ENCODE measurements at places on chromosomes 12 and 14.

GRCh38 chr14:72709916-72710611 lies 183.8 kb downstream of the DPF3 start:
- no peak for DNase-seq

DNA sequence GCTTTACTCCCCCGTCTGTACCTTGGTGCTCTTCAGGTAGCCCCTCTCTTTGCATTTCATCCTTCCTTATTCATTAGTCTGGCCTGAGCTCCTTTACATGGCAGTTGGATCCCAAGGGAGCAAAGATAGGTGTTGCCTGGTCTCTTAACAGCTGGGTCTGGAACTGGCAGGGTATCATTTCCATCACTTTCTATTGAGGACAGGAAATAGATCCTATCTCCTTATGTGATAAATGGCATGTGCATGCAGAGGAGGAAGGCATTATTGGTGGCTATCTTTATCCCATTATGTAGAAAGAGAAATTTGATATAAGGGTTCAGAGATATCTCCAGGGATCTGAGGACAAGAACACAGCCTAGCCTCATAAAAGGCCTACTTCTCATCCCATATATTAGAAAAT lies 54.6 kb upstream of the OAS1 start:
- no peak for DNase-seq

- DNase-seq: no peak
Observed at GRCh38 chr14:96793547-96793946, 3.6 kb upstream of the VRK1 start.

DNA sequence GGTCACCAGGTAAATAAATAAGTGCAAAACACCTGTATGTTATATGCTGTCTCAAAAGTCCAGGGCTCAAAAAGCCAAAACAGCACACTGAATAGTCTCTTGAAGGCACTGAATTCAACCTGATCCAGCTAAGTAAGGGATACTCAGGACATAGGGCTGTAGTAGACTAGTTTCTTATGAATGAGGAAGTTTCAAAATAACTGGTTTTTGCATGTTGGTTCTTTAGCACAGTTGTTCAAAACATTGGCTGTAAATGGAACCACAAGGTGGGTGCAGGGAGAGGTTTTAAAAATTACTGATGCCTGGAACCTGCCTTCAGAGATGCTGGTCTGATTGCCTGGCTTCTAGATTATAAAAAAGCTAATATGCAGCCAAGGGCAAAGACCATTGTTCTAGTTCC lies 34.1 kb downstream of the NDUFA12 start:
- no peak for DNase-seq

DNA sequence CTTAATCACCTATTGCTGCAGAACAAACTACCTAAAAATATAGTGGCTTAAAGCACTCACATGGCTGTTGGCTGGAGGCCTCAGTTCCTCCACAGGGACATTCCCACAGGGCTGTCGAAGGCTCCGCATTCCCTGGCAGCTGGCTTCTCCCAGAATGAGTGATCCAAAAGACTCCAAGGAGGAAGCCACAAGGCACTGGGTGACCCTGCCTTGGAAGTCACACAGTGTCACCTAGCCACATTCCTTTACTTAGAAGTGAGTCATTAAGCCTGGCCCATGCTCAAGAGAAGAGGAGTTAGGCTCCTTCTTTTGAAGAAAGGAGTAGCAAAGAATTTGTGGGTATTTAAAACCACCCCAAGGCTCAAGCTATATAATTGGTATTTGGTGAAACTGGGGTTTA lies 63.9 kb upstream of the MAP1LC3B2 start:
- no peak for DNase-seq

DNA sequence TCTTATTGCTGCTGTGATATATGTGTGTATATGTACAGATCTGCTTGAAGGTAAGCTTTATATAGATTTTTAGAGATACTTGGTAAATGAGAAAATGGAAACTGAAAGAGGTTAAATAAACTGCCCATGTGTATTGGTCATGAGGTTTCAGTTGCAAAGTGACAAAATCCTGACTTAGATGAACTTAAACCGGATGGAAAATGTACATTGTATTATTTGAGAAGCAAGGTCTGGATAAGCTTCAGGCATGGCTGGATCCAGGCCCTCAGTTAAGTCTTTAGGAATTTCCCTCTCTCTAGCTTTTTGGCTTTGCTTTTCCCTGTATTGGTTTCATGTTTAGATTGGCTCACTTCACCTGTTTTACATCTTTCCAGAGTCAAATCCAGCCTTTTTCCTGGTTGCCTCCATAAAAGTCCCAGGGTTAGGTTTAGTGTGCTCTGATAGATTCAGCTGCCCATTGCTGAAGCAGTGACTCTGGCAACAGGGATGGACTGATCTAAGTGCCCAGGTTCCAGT lies 21.0 kb upstream of the MAP1LC3B2 start:
- DNase-seq: no peak

DNA sequence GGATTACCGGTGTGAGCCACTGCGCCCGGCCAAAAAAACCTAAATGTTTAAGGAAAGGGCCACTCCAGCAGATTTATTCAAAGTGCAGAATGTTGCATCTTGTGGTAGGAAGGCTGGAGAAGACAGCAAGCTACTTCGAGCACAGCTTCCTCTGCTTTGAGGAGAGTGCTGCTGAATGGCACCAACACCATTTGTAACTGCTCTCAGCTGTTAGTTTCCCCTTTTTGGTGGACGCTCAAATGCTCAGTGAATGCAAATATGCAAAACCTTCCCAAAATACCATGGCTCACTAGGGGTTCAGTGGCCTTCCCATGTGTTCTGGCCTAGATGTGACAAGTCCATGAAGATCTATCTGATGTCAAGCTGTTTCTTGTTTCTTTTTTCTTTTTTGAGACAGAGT lies 2.9 kb upstream of the TDRD9 start:
- DNase-seq: no peak

GRCh38 chr12:6647083-6647604 lies at the start of gene ACRBP:
Gene ACRBP, minus strand, starts transcription at chr12:6647432. Its CDS starts 66 bp downstream, at chr12:6647366.
- DNase-seq: no peak

GRCh38 chr12:50934371-50934851 lies 17.9 kb upstream of the HIGD1C start:
- no peak for DNase-seq

GRCh38 chr12:28015165-28015564 lies 42.6 kb upstream of the PTHLH start:
- no peak for DNase-seq

DNA sequence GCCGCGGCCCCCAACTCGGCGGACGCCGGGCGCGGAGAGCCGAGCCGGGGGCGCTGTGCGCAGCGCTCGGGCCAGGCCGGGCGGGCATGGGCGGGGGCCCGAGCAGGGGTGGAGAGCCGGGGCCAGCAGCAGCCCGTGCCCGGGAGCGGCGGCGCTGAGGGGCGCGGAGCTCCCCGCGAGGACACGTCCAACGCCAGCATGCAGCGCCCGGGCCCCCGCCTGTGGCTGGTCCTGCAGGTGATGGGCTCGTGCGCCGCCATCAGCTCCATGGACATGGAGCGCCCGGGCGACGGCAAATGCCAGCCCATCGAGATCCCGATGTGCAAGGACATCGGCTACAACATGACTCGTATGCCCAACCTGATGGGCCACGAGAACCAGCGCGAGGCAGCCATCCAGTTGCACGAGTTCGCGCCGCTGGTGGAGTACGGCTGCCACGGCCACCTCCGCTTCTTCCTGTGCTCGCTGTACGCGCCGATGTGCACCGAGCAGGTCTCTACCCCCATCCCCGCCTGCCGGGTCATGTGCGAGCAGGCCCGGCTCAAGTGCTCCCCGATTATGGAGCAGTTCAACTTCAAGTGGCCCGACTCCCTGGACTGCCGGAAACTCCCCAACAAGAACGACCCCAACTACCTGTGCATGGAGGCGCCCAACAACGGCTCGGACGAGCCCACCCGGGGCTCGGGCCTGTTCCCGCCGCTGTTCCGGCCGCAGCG lies 639 bp downstream of the FZD10 start:
- DNase-seq: no peak

DNA sequence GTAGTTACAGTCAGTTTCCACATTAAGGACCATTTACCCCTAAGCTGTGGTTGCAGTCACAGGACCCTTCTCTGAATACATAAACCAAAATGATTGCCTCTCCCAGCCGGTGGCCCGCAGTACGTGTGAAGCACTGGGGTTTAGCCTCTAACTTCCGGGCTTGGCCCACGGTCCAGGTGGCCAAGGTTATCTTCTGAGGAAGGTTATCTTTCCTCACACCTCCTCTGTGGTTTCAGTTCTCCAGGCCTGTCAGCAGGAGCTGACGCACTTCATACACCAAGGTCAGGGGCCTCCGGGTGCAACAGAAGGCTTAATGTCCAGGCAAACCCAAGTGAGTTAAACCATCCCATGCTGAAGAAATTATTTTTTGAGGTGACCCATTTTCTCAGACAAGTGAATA lies 291.0 kb upstream of the FKBP4 start:
- DNase-seq: no peak

DNA sequence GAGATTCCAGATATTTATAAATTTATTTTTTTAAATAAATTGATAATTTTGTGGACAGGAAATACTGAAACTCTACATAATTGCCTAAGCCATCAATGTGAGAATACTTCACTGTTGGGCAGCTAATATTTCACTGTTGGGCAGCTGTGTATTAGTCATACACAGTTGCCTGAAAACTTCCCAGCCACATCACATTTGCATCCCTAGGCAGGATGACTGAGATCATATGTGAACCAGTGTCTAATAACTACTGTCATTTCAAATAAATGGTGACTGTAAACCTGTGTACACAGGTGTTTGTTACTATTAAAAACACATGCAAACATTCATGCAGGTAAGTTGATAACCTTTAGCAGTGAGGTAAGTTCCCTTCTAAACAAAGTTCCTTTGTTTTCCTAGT lies 43.9 kb downstream of the TMTC3 start:
- no peak for DNase-seq

DNA sequence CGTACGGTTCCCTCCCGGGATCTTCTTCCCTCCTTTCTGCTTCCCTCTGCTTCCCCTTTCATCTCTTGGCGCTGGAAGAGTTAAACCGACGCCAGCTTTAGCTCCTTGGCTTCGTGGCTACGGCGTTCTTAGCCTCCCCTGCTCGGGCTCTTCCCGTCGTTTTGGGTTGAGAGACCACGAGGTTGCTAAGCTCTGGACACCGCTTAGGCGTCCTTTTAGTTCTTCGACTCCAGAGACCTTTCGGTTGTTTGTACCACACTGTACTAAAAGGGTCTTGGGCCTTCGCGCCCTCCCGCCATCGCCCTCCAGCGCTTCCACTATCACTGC lies 545 bp downstream of the CPSF2 start:
- DNase-seq: no peak

- DNase-seq: no peak
Observed at GRCh38 chr14:89551432-89551831, 134.4 kb upstream of the FOXN3 start.

GRCh38 chr12:95766356-95767019 lies 24.1 kb downstream of the NTN4 start:
- no peak for DNase-seq

GRCh38 chr12:94841177-94841576 lies 162.3 kb downstream of the NDUFA12 start:
- DNase-seq: no peak

- DNase-seq: no peak
Observed at GRCh38 chr12:15837141-15837790, 44.9 kb upstream of the STRAP start.

DNA sequence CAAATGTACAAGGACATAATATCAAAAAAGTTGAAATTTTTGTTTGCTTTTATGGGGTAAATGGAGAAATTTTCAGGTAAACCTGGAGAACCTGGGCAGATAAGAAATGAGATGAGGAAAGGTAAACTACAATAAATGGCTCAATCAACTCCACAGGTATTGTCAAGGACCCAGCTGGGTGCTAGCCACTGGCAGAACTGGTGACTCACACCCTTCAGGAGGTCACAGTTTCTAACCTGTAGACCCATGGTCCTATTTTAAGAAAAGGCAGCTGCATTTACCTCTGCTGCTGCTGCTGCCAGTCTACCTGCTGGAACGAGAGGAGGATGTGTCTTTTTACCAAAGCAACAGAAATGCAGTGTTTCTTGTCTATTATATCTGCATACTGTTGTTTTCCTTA lies 226.6 kb downstream of the ALG10B start:
- no peak for DNase-seq

GRCh38 chr14:74712499-74713394 lies at the start of the genes AREL1 and FCF1:
Gene AREL1, minus strand, starts transcription at chr14:74713080. Its CDS starts 27,465 bp downstream, at chr14:74685615.
Gene FCF1, plus strand, starts transcription at chr14:74713144. Its CDS starts 54 bp downstream, at chr14:74713198.
- DNase-seq: peak; percentile 68

DNA sequence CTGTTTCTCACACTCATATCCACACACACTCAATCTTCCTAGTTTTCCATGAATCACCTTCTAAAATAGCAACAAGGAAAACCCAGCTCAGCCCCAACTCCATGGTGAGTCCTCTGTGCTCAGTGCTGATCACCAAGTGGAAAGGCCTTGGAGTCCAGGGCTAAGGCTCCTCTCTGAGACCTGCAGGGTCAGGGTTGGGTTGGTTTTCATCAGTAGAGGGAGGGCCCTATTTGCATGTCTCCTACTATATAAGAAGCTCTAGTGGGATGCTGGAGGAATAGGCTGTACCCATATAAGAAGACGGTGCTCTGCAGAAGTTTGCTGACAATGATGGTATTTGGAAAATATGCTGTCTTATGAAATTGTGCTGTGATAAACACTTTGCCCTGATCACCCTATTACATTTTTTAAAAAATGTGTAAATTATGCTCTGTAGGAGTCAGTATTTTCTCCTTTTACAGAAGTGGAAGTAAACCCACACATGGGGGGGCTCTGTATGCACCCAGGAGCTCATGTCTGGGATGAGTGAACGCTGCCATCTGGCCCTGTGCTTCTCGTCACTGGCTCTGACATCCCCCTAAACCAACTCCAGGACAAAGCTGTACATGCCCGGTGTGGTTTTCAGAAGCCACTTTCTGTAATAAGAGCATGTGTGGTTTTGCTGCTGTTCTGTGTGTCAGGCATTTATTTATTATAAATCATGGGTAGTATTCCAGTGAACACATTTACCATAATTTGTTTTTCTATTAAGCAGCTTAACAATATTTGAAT lies 536.3 kb downstream of the TMEM121 start:
- no peak for DNase-seq

DNA sequence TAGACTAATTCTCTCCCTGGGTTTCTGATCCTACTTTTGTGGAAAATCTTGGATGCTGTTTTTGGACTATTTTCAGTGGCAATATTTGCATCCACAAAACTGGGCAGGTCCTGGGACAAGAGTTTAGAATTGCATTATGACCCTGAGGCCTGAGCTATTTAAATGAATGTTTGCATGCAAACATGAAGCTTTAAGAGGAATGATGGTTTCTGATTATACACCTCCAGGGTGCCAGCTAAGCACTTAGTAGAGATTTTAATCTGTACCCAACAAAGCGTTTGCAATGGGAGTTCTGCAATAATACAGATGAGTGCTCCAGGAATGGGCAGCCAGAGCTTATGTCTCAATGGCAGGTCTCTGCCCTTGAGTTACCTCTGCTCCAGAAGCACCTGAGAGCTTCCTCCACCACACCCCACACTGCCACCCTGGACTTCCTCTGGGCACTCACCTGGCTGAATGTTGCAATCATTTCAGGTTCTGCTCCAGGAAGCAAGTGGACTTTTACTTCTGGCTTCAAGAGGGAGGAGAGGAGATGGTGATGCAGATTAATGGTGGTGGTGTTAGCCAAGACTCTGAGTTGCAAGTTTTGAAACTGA lies 6.0 kb upstream of the SPTLC2 start:
- DNase-seq: no peak

GRCh38 chr12:45130881-45131281 lies 80.0 kb upstream of the DBX2 start:
- DNase-seq: no peak

GRCh38 chr12:106282457-106283097 lies 20.0 kb upstream of the TCP11L2 start:
- peak; percentile 26 for DNase-seq

Data from T-helper 9 cell (primary cell).